ENCODE measurements at places on chromosomes 16 and 17.

DNA sequence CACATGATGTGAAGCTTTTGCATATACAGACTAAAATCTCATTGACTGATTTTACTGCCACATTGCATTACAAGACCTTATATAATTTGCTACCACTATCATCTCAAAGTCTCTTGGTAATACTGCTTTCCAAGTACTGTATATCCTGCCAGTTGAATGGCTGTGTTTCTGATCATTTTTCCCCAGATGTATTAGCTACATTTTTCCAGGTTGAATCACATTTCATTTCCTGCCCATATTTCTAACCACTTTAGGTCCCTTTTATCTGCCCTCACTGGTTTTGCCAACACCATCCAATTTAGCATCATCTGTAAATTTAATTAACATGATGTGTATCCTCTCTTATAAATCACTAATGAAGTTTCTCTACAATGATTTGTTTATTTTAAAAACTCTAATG is 365.7 kb upstream of the PMFBP1 start:
- DNase-seq = no peak

DNA sequence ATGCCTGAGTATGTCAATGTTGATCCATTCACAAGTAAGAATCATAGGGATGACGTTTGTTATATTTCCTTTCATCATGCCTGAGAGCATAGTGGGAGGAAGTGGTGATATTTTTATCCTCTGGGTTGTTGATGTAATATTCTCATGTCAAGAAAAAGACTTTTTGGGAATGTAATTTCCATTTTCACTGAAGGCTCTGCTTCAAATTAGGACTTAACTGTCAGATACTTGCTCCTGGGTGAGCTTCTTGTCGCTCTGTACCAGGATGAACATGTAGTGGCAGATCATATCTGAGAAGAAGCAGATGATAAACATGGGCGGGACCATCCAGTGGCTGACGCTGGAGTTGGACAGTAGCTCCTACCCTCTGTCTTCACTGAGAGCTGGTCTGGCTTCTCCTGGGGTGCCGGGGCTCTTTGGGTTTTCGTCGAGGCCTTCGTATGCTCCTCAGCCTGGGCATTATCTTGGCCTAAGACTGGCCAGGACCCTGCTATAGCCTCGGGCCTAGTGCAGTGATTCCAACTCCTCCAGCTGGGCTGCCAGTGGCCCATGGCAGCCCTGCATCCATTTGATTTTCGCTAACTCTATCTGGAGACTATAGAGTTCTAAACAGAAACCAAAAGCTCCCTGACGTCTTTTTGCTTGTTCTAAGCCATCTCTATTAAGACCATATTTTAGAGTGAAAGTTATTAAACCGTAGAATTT is 19.7 kb downstream of the CYB5B start:
- no peak for DNase-seq

- no peak for DNase-seq
Measured at GRCh38 chr16:76193906-76194615, 83.1 kb upstream of the CNTNAP4 start.

- DNase-seq = no peak
Measured at GRCh38 chr17:11105141-11105540, 135.9 kb upstream of the SHISA6 start.

DNA sequence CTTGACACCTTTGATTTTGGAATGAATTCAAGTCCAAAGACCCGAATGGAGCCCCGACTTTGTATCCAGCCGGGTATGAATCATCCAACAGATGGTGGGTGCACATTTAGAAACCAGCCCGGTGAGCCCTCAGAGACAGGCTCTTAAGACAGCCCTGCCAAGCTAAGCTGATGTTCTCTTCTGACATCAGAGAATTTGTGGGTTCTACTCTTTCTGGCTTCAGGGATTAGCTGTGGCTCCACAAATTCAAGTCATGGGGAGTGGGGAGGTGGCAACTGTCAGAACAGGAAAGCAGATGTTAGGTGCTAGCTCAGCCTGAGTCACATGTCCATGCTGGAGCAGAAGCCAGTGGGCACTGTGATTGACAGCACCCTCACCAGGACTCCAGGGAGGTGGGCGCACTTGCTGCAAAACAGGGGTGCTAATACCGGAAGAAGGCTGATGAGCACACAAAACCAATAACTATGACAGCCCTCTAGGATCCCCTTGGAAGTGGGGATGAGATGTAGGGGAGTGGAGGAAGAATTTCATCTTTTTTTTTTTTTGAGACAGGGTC is 31.4 kb upstream of the XYLT2 start:
- DNase-seq = no peak

- no peak for DNase-seq
Measured at GRCh38 chr17:14559264-14560119, 258.6 kb downstream of the HS3ST3B1 start.
